Right ventricle myocardium superior (tissue), 1 donor: ENCODE measurements at places on chromosomes 2 and 18.

GRCh38 chr2:147760984-147761383 is 83.8 kb upstream of the ACVR2A start:
- DNase-seq = no peak

DNA sequence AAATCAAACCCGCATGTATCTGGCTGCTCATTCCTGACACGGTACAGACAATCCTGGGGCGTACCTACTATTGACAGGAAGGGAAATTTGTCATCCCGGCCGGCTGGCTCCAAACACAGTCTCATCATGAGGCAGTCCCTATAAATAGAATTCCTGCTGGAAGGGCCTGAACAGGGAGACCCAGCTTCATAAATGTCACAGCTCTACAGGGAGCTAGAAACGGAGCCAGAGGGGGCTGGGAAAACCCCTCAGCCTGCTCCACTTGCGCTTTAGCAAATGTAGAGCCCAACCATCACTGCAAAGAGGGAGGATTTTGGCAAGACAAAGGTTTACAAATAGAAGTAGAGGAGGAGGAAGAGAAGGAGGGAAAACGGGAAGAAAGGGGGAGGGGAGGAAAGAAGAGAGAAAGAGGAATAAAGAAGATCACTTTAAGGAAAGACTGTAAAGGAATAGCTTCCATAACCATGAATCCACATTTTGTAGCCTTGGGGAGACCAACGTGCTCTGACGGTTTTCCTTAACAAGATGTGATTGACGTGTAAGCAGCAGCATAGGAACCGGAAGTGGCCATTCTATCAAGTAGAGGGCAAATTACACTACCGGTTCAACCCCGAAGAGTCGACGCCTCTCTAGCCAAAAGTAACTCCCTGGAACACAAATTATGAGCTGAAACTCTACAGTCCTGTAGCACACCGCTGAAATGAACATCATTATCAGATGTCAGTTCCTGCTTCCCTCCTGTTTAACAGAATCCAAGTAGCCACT is 56.8 kb upstream of the TTN start:
- peak; percentile 81 for DNase-seq

DNA sequence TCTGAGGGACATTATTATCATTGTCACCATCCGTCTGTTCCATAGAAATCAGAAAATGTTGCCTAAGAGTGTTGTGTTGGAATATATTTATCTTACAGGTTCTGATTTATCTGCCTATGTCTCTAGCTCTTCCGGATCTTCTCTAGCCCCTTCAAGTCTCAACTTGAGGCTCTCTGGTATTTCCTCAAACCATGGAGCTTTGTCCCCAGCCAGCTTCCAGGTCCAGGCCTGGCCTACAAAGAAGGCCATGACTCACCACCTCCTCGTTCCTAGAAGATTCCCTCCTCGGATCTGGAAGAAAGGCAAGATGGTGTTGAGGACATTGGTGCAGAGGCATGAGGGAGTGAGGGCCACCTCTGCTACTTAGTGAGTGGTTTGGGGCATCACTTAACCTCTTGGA is 122.1 kb upstream of the TRIB2 start:
- no peak for DNase-seq

DNA sequence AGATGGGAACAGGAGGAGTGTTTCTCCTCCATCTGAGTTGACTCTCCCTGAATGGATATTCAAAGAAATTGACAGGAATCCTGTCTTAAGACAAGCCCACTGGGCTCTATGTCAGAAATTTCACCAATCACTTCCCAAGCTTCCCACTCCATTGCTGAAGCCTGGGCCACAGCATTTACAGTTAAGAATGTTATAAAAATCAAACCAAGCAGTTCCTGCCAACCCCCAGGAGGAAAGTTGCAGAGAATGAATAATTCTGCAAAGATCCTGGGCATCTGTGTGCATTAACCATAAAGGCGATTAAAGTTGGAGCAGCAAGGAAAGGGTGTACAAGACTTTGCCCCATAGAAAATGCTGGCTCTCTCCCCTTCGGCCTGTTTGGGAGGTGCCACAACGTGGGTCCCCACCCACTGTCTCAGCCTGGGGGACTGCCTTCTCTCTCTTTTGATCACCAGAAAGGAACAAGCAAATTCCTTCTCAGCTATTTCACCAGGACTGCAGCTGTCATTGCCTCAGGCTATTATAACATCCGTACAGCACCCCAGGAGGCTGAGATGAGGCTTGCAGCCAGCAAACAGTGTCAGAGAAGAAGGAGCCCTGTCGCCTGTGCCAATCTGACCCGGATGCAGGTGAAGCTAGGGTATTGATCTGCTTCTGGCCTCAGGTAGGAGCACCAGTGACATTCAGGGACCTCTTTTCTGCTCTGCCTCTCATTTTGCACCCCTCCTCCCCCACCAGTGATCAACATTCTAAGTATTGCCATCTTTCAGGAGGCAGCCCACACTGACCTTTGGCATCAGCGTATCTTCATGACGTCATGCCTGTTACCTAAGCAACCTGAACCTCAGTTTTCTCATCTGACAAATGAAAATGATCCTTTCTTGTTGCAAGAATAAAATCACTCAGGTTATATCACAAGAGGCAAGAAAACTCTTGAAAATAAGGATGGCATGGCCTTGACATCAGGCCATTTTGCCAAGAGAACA is 219.0 kb downstream of the SH3BP4 start:
- DNase-seq = peak; percentile 45

GRCh38 chr2:179569831-179570233 is 291.6 kb downstream of the ZNF385B start:
- no peak for DNase-seq

GRCh38 chr2:45458909-45459563 is 152.0 kb downstream of the SRBD1 start:
- no peak for DNase-seq

DNA sequence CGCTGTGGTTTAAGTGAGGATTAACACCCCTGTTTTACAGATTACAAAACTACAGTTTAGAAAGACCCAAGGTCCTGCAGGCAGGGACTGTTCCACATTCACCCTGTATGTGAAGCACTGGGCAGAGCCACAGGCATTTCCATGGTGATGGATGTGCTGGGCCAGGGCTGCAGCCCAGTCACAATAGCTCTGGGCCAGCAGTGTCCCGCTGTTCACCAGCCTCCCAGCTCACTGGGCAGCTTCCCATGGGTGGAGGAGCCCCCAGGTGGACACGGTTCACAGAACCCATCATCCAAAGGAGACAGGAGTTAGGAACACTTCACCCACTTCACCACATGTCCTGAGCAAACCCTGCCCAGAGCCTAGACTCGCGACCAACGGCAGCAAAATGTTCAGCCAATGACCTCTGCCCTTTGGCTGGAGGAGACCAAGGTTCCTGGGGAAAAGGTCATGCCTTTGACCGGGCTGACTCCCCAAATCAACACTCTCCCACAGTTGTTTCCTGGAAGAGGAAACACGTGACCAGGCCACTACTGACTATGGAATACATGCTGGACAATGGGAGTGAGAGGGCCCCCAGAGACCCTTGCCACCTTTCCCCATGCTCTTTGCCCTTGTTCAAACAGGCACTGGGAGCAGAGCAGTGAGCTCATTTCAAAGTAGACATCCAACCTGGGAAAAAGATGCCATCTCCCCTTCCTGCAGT is 28.0 kb upstream of the SLC35F6 start:
- DNase-seq = no peak

- no peak for DNase-seq
Measured at GRCh38 chr18:51563396-51563795, 365.9 kb upstream of the MEX3C start.

- DNase-seq = no peak
Measured at GRCh38 chr2:44931198-44931780, 10.2 kb upstream of the SIX3 start.

GRCh38 chr2:181106229-181106628 is 125.8 kb downstream of the UBE2E3 start:
- DNase-seq = no peak

DNA sequence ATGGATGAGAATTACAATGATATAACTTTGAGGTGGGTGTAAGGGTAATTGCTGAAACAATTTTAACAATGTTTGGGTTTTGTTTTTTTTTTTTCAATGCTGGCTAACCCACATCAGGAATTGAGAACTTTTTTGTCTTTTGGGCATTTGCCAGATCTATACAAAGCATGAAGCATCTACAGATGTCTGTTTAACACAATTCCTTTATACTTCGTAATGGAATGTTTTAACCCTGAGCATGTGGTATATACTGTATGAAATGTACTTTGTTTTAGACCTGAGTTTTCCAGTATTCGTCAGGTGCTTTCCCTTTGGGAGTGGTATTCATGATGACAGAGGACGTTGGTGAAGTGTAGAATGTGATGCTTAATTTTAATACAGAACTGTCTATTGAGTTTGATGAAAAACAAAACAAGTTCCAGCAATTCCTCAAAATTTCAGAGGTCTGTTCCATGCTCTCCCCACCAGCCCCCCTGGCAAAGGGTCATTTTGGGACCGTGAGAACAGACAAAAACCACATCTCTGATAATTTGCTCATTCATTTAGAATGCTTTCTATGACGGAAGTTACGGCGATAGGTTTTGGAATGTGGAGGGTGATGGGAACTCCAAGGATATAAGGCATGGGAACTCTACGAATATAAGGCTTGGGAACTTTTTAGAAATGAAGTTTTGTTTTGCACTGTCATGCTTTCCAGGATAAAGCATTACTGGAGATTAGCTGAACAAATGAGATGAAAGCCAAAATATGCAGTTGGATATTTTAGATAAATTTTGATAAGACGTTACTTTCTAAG is 14.1 kb downstream of the LIMS1 start:
- DNase-seq = no peak

GRCh38 chr2:217218269-217219163 is 358.7 kb upstream of the TNP1 start:
- no peak for DNase-seq

- DNase-seq = no peak
Measured at GRCh38 chr18:13623871-13624270, 102.5 kb downstream of the FAM210A start.

DNA sequence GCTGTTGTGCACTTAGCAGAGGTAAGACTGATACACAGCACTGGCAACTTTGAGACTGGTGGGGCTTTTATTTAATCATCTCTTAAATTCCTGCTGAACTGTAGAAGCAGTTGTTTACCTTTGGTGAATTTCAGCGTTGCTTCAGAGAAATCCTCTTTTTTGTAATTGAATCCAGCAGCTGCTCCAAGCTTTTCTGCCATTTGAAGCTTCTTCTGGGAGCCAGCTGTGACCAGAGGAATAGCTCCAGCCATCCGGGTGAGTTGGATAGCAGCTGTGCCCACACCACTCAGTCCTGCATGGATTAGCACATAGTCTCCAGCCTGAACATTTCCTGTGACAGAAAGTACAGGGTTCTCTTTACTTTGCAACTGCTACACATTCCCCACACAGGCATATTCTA is 3.9 kb downstream of the TP53I3 start:
- DNase-seq = no peak

DNA sequence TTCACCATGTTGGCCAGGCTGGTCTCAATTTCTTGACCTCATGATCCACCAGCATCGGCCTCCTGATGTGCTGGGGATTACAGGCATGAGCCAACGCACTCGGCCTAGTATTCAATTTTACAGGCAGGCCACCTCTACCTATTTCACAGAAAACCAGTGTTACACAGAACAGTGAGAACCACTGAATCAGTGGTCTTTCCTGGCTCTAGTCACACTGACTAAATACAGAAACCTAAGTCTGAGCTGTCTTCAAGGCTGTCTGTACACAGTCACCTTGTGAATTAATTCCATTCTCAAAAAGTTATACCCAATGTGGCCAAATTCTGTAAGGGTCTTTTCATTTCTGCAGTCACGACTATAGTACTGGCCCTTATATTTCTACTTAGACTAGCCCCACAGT is 3.5 kb downstream of the RNF149 start:
- DNase-seq = no peak

- peak; percentile 52 for DNase-seq
Measured at GRCh38 chr2:69572641-69573040, 70.9 kb downstream of the AAK1 start.

DNA sequence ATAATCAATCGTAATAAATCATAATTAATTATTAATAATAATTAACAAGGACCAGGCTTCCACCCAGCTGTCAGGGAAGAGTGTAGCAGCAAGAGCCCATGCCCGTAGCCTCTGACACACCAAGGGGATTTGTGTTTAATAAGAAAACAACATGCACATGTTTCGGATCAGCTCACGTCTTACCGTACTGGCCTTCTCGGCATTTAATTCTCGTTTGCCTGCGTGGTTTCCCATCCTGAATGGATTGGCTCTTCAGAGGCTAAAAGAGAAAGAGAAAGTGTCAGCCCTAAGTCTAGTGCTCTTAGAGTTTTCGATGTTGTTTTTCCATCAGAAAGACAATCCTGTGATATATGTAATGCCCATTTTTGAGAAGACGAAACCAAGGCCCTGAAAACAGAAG is 27.6 kb downstream of the MBP start:
- no peak for DNase-seq

DNA sequence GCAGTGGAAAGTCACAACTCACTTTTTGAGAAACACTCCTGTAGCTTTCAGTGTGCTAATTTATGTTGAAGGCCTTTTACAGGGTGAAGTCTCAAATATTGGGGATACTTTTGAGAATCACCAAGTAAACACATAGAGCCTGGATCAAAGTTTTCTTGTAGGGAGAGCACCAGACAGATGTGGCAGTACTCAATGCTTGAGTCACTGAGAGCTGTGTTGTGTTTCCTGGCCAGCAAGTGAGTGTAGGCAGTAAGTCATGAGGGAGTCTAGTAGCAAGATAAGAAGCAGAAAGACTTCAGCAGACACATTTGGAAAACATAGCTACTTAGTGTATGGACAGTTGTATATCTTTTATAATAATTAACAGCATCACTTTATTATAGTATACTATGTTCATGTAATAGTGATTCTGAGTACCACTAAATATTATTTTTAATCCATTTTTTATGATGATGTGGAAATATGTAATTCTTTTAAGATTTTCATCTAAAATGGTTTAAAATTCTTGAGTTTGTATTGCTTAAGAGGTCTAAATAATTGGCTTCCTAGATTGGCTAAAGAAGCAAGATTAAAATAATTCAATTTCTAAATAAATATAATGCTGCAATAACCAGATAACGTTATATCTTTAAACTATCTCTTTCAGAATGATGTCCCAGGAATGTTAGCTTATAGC is 12.8 kb downstream of the PSMD1 start:
- no peak for DNase-seq

GRCh38 chr2:44843086-44843485 is 98.4 kb upstream of the SIX3 start:
- no peak for DNase-seq

GRCh38 chr18:48785091-48785614 is 165.6 kb downstream of the SMAD7 start:
- peak; percentile 43 for DNase-seq

DNA sequence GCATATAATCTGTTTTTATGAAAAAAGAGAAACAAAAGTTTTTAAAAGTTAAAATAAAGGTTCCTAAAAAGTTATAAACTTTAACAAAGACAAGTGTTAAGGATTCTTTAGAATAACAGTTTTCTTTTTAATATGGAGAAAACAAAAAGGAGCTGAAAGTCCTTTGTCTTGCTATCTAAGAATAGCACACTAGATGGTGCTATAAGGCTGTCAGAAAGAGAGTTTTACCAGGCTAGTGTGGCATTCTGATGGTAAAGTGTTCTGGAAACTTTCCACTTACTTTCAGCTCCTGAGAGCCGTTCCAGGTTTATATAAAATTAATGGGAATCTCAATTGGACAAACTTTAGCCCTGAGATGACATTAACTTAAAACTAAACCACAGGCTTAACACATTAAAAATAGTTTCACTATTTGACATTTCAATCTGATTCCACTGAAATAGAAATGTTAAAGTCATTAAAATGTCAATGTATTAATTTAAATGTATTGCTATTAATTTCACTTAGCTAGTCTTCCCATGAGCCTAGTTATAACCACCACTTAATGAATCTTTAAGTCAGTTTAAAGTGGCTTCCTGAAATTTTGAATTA is 3.7 kb downstream of the FBXO48 start:
- no peak for DNase-seq
